A549 treated with AZD2906 at 1 μM for 4 hours (cell line): ENCODE measurements at places on chromosomes 1 and 21. TPM values are rescaled to one million over a fixed set of nuclear protein-coding genes. Genes with fewer than 3 reads are reported as not detected.

GUCA2A gene
- total RNA-seq: 0.13 TPM in 1 of 5 replicates, not detected in the others

AMY2B gene
- total RNA-seq: 0.39 to 0.64 TPM (median 0.47 TPM) in 5 replicates

AGBL4 gene
- not detected in 5 replicates for total RNA-seq

WDR64 gene
- not detected in 5 replicates for total RNA-seq

PRDM16 gene
- 0.15 to 0.49 TPM (median 0.18 TPM) in 5 replicates for total RNA-seq

CFHR2 gene
- not detected in 5 replicates for total RNA-seq

ADGRL2 gene
- total RNA-seq: 6.3 to 10.4 TPM (median 7.3 TPM) in 5 replicates

TAS1R3 gene
- 0.09 to 0.26 TPM (median 0.23 TPM) in 5 replicates for total RNA-seq

FALEC gene
- 0.13 to 0.35 TPM (median 0.26 TPM) in 4 of 5 replicates, not detected in the other for total RNA-seq

FCAMR gene
- not detected in 5 replicates for total RNA-seq
